AG20443 (cell line): ENCODE measurements at places on chromosomes 1 and 21.

- DNase-seq: no peak
These were observed 8.9 kb downstream of the RBM15 start for GRCh38 chr1:110348050-110348449.

DNA sequence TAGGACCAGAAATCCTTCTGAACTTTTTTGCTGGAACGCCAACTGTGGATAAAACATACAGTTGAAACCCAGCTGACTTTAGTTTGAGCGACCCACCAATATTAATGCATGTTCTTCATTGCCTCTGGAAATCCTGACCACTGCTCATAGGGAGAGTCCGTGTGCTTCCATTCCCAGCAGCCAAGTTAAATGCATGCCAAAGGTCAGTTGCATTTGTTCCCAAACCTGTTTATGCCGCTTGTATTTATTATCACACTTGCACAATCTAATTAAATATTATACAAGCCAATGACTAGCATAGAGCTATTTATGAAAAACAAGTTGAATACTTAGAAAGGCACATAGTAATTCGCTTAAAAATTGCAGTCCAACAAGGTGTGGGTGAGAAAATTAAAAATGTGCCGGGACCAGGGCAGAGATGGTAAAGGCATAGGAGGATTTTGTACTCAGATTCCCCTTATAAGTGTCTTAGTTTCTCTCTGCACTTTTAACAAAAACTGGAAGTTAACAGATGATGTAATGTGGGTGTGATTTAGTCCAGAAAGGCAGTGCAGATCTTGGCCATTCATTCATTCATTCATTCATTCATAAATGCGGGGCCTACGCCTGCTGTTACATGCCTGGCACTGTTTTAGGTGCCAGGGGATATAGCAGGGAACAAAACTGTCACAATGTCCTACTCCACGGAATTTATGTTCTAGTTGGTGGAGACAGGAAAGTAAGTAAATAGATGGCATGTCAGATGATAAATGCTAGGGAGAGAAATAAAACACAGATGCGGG is 99.7 kb downstream of the PRDM2 start:
- no peak for DNase-seq

DNA sequence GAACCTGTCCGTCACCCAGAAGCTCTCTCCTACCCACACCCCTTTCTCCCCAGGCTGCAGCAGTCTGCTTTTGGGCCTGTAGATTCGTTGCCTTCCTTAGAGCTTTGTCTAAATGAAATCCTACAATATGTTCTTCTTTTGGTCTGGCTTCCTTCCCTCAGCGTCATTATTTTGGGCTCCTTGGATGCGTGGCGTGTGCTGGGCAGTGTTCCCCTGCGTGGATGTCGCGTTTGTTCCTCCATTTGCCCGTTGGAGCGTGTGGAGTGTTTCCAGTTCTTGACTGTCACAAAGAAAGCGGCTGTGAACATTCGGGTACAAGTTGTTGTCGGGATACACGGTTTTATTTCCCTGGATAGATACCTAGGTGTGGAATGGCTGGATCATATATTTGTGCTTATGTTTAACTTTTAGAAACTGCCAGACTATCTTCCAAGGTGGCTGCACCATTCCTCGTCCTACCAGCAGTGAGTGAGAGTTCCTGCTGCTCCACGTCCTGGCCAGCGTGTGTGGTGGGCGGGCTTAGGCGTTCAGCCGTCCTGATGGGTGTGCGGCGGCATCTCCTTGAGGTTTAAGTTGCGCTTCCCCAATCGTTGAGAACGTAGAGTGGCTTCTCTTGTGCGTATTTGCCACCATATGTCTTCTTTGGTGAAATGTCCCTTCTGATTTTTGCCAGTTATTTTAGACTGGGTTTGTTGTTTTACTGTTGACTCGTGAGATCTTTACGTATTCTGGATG is 31.7 kb downstream of the SKI start:
- DNase-seq: no peak

GRCh38 chr1:2049225-2049717 is 940 bp upstream of the PRKCZ start:
- DNase-seq: no peak

DNA sequence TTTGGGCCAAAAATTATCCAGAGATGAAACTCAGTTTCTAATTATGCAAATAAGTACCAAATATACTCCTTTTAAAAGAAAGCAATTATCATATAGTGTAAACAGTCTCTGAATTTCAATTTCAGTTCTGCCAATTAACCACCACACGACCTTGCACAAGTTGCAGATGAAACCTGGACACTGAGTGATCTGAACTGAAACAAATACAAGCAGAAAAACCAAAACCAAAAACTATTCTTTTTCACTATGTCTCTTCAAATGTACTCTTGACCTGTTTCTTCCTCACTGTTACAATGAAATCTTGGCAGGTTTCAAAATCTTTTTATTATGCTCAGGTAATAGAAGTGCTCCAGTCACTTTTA is 79.2 kb downstream of the TYW3 start:
- DNase-seq: no peak

DNA sequence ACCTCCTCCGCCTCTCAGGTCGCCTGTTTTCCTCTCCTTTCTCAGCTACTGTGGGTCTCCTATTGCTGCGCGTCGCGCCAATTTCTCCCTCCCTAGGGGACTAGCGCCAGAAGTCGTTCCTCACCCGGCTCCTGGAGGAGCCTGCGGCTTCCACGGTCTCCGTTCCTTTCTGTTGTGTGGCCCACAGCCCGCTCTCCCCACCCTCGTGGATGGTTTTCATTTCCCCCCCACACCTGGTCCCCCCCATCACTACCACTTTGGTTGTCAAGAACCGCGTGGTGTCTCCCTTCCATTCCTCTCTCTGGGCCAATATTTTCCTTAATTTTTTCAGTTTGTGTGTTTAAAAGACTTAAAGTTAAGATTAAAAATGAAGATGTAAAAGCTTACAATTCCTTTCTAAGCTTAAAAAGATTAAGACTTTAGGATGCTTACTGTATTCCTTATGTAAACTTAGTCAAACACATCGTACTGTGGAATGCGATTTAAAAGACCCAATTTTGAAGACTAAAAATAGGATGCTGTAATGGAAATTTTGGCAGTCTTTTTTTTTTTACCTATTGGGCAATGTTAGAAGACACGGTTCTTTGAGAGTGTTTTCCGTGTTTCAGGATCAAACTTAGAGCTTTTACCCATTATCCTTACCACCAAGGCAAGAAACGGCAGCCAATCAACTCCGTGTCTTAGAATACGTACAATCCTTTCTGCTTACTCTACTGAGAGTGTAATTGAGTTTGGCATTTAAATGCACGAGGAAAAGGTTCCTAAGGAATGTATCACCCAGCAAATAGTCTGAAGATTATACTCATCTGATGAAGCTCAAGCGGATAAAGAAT is 773 bp downstream of the CNST start:
- DNase-seq: peak; percentile 50

DNA sequence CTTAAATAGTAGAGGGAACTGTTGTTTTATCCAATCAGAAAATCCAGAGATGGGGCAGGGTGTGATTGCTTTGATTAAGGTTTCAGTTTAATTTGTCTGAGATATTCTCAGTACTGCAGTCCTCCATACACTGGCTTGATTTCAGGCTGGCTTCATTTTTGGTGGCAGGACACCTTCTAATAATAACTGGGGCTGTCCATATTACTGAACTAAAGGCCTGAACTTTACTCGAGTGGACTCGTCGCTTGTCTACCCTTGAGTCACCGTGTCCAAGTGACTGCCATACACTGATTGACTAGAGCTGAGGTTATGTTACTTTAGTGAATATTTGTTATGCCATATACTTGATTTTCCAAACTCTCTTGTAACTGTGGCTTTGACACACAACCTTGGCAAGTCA is 228.8 kb downstream of the DNAH14 start:
- DNase-seq: no peak

GRCh38 chr1:107683191-107683657 is 281.8 kb downstream of the VAV3 start:
- DNase-seq: no peak

DNA sequence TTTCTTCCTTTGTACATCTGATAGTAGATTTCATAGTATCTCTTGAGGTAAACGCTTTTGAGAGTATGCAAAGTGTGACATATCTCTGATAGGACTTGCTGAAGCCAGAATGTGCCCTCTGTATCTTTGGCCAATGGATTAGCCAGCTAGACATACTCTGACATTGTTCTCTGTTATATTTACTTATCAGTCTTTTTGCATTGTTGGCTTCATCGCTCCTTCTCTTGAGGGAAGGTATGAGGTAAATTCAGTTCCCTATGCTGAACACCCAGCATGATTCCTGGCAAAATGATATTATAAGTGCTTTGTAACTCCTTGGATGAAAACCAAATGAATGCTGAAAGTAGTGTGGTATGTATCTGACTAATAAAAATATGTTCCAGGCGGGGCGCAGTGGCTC is 163.2 kb upstream of the CACYBP start:
- no peak for DNase-seq

DNA sequence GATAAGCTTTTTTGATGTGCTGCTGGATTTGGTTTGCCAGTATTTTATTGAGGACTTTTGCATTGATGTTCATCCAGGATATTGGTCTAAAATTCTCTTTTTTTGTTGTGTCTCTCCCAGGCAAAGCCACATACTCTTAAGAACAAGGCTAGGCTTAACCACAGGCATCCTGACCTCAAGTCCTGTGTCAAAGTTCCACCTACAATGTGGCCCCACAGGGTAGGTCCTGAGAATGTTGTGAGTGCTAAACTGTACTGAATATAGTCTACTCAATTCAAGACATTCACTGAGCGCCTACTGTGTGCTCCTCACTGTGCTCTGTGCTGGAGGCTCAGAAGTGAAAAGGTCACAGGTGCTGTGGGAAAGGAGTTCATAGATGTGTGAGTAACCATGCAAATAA is 20.6 kb downstream of the DDAH1 start:
- no peak for DNase-seq

DNA sequence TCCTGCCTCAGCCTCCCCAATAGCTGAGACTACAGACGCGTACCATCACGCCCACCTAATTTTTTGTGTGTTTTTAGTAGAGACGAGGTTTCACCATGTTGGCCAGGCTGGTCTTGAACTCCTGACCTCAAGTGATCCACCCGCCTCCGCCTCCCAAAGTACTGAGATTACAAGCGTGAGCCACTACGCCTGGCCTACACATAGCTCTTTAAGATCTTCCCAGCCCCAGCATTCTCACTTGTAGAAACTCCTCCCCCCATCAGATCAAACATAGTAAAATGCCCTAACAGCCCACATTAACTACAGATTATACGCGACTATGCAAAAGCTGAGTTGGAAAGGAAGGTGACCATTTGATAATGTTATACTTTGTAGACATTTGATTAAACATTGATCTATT is 634.8 kb downstream of the MATN1 start:
- no peak for DNase-seq

DNA sequence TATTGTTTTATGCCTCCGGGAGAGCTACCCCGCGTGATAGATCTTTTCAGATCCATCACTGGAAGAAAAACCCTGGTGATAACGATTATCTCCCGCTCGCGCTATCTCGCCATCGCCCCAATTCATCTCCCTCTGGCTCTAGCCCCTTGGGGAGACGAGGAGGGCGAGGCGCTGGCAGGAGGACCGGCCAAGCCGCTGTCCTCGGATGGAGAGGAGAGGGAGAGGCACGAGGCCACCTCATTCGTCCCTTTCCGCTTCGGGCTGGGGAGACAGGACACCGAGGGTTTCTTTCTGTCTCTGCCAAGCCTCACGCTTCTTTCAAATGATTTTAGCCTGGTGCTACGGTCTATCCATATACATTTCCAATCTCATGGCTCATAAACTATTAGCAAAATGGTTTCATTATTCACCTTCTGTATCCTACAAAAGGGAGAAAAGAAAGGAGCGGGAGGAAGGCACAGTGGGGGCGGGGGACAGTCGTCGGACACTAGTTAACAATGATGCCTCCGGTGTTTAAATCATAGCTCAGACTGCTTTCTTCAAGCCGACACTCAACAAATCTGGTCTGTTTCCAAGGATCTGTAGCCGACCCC is 415.0 kb upstream of the ESRRG start:
- no peak for DNase-seq

- no peak for DNase-seq
These were observed 9.6 kb downstream of the TENT5C start for GRCh38 chr1:117615474-117615873.

- DNase-seq: no peak
These were observed 26.2 kb upstream of the C1orf105 start for GRCh38 chr1:172394141-172394751.

GRCh38 chr1:37807220-37807554 is 403 bp upstream of the C1orf122 start:
- no peak for DNase-seq

- DNase-seq: peak; percentile 78
These were observed 8.0 kb downstream of the ELOA start for GRCh38 chr1:23751050-23751814.

DNA sequence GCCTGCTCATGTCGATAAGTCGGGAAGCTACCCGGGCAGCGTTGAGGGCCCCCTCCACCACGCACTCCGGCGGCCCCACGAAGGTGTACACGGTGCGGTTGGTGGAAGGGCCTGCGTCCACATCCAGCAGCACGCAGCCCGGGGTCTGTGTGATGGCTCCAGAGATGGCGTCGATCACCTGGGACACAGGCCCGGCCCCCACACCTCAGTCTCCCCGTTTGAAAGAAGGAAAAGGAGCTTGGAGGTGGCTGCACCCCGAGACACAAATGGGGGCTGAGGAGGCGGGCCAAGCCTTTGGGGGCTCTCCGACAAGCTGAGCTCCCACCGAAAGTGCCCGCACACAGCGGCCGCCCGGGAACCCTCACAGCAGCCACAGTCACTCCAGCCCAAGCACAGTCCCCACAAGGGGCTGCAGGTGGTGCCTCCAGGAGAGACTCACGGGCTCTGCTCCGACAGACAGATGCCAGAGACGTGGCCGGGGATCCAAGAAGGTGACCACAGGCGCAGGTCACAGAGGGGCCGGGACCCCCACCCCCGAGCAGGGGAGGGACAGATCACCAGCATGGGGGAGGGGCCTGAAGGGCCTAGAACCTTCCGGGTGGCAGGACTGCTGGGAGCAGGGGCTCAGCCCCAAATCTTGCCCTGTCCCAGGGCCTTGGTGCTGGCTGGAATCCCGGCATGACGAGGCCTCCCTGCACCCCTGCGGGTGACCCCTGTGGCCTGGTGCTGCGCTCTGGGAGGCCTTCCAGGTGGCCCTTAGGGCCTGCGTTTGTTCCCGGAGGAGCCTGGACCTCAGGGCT is 1.0 kb downstream of the FTCD start:
- DNase-seq: no peak

DNA sequence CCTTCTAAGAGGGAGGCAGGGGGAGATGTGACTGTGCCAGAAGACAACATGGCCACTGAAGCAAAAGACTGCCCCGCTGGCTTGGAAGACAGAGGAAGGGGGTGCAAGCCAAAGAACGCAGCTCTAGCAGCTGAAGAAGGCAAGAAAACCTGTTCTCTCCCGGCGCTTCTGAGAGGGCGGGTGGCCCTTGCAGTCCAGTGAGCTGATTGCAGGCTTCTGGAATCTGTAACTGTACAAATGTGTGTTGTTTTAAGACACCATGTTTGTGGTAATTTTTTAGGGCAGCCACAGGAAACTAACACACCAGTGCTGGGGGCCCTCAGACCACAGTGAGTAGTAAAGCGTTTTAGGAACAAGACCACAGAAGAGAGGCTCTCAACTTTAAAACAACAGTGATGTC is 47.0 kb downstream of the CD46 start:
- DNase-seq: no peak
